Activated naive CD4-positive, alpha-beta T cell treated with anti-CD3 and anti-CD28 coated beads for 36 hours (primary cell): ENCODE measurements at places on chromosomes 12 and 14.
A peak's percentile ranks its signal among the peaks of the same experiment; 100 is the strongest.

DNA sequence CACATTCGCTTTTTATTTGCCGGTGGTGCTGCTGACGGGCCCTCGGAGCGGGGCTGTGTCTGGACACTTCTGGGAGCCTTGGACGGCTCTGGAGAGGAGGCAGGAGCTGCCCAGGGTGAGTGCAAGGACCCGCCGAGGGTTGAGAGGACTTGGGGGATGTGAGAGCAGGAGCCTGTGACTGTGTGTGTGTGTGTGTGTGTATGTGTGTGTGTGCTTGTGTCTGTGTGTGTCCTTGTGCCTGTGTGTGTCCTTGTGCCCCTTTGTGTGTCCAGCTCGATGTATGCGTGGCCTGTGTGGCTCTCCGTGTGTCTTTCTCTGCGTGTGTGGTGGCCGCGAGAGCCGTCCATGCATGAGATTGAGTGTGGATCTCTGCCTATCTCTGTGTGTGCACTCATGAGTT is 179.6 kb upstream of the MYL2 start:
- DNase-seq = no peak

DNA sequence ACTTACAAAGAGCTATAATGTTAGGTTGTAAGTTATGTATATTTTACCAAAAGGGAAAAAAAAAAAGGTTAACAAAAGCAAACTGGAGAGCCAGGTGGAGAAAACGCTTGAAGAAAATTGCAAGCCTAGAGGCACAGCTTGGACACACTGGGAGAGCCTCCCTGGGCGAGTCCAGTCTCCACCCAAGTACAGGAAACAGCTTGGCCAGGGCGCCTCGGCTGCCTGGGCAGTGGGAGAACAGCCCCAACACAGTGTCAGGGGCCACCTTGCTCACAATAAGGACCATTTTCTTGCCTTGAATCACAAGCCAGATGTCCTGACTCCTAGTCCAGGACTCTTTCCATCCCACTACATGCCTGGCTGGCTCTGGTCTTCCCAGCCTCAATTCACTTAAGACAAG is 33.3 kb downstream of the TTC7B start:
- DNase-seq = no peak

DNA sequence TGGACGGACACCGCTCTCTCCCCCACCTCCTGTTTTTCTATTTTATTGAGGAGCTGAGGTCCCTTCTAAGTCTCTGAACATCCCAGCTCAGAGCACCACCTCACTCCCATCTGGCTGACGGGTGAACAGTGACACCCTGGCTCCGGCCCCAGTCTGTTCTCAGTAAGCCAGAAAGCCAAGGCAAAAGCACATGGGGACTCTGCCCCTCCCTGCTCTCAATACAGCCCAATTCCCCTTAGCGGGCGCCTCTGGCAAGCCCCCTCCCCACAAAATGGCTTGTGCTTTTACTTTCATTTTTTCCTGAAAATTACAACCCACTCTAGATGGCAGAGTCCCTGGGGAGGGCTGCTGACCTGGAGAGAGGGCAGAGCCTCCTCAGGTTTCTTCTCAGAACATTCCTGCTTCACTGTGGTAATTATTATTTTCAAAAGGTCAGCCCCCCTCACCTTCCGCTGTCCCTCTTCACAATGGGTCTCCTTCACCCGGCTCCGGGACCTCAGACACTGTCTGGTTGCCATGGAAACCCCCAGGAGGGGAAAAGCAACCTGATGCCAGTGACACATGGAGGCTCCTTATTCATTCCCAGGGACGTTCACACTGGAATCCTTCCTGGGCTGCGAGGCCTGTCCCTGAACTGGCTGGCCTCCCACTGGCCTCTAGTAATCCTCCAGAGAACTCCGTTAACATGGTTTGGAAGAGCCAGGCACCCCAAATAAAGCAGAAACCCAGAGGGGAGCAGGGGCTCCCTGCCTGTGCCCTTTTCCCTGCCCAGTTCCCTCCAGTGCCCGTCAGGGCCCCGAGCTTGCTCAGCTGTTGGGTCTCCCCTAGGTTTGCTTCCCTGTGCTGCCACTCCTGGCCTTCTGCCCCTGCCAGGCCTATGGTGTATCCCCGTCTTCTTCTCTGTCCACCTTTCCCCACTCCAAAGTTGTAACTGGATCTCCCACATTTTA is 15.9 kb downstream of the COL2A1 start:
- DNase-seq = no peak

GRCh38 chr14:106508216-106508615 is 981.8 kb downstream of the TMEM121 start:
- no peak for DNase-seq

- DNase-seq = no peak
These were observed 30.9 kb downstream of the TBC1D15 start for GRCh38 chr12:71870416-71870815.

DNA sequence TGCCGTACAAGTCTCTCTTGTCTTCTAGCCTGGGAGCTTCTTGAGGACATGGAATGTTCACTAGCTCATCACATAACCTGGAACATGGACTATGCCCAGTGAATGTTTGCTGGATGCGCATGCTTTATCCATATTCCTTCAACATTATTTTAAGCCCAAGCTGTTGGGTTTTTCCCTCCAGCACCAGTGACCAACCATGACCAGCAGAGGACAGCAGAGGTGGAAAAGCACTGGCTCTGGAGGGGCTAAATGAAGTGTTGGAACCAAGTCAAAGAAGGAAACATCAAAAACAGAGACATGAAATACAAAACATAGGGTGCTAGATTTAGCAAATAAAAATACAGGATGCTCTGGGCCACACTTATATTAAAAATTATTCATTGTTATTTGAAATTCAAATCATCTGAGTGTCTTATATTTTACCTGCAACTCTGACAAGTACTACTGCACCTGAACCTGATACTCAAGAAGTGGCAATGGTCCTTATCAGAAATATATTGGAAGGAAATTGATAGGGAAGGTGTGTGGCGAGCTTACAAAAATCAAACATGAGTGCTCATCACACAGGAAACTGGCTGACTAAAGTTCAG is 23.1 kb upstream of the HELB start:
- peak; percentile 62 for DNase-seq

- no peak for DNase-seq
These were observed 190.3 kb downstream of the KLHL28 start for GRCh38 chr14:44771496-44771895.

DNA sequence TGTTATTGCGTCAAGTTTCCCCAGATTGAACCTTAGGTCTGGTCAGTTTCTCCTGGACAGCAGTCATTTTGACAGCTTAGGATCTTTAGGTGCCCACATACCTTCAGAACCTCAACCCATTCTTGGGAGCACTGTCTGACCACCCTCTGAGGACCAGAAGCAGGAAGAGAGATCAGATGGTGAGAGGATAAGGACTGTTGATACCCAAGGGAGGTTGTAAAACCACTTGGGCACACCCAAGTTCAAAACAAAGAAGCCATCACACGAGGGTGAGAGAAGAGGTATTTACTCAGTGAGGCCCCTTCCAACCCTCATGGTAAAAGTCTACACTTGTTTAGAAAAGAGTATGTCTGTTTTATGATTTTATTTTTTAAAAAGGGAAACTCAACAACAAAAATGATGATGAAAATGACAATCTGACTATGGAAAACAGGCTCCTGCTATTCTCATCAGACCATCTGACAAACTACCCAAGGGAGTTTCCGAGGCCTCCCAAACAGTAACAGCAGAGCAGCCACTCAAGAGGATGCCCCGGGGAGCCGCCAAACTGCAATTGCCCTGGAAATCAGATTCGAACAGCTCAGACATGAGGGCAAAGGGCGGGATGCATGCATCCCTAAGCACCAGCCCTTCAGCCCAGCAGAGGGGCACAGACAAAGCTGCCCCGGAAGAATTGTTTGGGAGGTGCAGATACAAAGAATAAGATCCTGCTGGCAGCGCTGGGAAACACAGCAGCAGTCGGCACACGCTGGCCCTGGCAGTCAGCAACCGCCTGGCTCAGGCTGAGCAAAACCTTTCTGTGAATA is 162.6 kb upstream of the PLEKHG7 start:
- peak; percentile 37 for DNase-seq

DNA sequence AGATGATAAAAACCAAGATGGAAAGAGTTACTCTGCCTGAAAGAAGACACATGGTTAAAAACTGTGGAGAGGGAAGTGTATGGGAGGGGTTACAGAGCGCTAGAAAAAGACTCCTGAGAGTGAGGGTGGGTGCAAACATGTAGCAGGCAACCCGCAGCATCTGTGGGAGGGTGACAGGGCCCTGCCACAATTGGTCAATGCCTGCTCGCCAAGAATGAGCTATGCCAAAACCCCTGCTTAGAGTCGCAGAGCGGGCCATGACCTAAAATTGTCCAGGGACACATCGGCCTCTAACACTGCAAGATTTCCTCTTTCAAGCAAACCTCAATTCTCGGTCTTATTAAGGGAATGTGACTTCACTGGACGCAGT is 700 bp downstream of the PRKAG1 start:
- peak; percentile 39 for DNase-seq

GRCh38 chr12:123149501-123150274 is 1.2 kb downstream of the PITPNM2 start:
- no peak for DNase-seq
